ENCODE measurements at places on chromosomes 3 and 15.
A peak's percentile ranks its signal among the peaks of the same experiment; 100 is the strongest.

- no peak for DNase-seq
Measured at GRCh38 chr15:40307421-40308211, at the start of gene PLCB2. Gene PLCB2 (minus strand): TSS chr15:40307935. CDS start chr15:40307672, 263 bp downstream.

- no peak for DNase-seq
Measured at GRCh38 chr3:8518138-8518537, 16.5 kb downstream of the LMCD1 start.

DNA sequence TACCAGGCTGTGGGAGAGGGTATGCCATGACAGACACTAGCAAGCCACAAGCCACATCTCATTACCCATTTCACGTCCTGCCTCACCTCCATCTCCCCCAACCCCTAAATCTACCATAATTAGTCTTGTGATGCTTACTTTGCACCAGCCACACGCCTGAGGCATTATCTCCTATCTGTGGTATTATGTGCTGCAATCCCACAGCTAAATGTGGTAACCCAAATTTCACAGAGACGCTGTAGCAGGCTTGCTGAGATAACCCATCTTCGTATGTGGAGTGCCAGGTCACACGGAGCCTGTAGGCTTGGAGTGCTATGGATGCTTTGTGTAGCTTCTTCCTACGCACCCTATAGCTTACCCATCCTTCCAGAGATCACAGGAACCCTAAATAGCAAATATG is 256.7 kb upstream of the KCNH8 start:
- no peak for DNase-seq

- DNase-seq: no peak
Measured at GRCh38 chr3:137766041-137766875, 2.1 kb downstream of the SOX14 start.

- no peak for DNase-seq
Measured at GRCh38 chr3:195443391-195443989, 670 bp upstream of the ACAP2 start.

DNA sequence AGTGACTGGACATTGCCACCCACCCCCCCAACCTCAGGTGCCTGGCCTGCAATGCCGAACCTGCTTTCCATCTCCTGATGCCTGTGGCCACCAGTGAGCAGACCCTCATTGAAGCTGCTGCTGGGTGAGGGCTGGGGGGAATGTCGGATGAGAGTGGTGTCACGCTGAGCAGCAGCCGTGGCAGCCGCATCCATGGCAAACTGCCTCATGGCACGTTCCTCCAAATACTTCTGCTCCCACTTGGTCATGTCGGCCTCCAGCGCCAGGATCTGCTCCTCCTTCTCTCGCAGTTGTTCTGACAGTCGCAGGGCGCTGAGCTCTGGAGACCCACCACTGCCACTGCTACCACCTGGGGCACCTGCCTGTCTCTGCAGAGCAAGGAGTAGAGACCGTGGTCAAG is 14.2 kb downstream of the AMOTL2 start:
- no peak for DNase-seq

DNA sequence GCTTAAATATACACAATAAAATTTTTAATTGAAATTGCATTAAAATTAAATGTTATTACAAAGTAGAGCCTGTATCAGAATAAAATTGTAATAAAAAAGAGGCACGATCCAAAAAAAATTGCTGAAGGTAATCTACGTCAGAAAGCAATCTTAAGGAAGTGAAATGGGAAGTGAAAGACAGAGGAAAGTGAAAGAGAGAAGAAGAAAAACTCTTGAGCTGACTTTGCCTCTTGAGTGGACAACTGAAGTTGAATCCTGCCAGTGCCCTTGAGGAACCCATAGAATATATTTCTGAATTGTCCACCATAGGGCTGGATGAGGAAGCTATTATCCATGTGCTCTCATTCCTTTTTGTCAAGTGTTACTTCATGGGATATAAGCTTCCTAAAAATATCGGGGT is 285.1 kb upstream of the STAC start:
- DNase-seq: no peak

DNA sequence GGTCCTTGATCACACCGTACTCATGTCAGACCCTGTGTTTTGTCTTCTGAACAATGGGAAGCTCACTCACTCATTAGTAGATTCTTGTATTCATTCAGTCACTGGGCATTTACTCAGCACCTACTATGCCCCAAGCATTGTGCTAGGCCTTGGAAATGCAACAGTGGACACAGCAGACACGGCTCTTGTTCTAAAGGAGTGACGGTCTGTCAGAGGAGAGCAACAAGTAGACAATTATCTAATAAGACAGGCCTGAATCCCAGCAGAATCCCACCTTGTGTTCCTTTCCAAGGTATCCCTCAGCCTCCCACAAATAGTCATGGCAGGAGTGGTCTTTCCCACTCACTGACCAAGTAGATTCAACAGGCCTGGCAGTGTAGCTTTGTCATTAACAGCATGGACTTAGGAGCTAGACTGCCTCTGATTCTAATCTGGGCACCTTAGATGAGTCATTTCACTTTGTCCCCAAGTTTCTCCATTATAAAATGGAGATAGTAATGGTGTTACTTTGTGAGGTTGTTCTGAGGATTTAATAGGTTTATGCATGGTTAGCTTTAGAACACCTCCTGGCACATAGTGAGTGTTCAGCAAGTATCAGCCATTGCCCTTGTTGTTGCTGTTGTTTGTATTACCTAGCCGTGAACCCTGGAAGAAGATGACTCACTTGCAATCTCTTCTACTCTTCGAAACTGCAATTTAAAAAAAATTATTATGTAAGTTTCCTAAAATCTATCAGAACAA is 69.1 kb downstream of the SSUH2 start:
- DNase-seq: no peak

GRCh38 chr3:179432451-179432850 is 18.8 kb downstream of the GNB4 start:
- no peak for DNase-seq

DNA sequence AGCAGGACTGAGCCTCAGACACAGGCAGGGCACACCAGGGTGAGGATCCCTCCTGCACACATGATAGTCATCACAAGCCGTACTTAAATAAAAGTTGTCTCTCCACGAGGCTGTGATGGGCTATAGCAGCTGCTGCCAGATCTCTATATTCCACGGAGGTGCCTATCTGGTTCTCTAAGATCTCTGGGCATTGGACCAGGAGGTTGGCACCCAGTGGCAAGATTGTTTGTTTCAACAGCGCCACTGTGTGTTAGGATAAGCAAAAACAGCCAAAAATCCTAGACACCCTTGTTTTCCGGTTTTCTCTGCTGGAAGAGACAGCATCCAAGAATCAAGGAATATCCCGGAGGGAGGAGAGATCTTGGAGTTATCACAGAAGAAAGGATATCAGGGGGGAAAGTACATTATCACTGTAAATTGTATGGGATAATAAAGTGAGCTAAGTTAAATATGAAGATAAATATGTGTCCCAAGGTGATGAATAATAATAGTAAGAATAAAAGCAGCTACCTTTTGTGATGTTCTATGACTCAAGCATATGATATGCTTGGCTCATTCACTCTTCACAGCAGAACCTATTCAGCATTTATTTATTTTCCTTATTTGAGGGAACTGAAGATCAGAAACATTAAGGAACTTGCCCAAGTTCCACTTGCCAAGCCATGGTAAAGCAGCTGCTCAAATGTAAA is 90.6 kb upstream of the AKAP13 start:
- DNase-seq: peak; percentile 44

- DNase-seq: no peak
Measured at GRCh38 chr3:9552252-9552999, 1.2 kb downstream of the LHFPL4 start.

GRCh38 chr3:2822611-2823010 is 287.6 kb downstream of the IL5RA start:
- DNase-seq: no peak

DNA sequence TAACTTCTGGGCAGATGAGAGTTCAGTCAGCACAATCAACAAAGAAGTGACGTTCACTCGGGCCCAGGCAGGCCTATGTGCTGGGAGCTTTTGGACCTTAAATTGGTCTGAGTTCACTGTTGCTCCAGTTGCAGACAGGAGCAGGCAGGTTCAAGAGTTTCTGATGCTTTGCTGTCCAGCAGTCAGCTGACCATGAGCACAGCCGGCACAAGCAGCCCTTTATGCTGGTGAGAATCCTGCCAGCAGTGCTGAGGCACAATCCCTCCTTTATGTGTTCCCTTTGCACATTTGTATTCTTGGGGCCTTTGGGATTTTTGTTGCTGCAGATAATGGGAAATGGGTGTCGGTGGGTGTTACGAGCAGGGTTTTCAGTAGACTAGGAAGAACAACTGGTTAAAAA is 81.2 kb upstream of the GOLGA8J start:
- no peak for DNase-seq

DNA sequence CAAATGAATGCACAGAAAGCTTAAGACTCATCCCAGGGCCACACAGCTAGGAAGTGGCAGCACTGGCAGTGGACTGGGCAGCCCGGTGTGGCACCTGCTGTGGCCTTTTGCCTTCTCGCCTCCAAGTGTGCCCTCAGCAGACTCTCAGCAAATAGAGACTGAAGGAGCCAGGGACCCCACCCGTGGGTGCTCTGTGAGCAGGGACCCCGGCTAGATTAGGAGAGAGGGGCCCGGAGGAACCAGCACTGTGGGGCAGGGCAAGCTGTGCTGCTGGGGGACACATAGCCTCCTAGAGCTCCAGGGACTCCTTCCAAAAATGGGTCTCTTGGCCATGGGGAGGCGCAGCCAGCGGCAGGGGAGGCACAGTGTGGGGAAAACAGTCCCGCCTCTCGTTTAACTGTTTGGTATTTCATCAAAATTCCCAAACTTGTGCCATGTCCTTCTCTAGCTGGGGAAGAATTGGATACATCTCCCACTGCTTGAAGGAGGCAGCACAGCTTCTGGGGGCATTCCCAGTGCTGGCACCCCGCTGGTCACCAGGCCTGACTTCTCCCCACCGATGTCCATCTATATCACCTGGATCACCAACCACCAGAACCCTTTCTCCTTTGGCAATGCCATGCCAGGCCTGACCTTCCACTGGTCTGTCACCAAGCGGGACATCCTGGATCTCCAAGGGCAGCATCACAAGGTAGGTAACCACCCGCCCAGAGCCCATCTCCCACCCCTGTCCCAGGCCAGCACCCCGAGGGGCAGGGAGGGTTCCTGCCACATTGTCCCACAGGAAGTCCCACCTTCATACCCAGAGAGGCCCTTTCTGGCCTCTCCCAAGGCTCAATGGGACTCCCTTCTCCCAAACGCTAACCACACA is 12.0 kb upstream of the TXNRD3 start:
- no peak for DNase-seq

GRCh38 chr3:47871389-47871788 is 68.5 kb downstream of the DHX30 start:
- DNase-seq: no peak

GRCh38 chr15:77181305-77182074 is 110.6 kb upstream of the TSPAN3 start:
- DNase-seq: peak; percentile 49

DNA sequence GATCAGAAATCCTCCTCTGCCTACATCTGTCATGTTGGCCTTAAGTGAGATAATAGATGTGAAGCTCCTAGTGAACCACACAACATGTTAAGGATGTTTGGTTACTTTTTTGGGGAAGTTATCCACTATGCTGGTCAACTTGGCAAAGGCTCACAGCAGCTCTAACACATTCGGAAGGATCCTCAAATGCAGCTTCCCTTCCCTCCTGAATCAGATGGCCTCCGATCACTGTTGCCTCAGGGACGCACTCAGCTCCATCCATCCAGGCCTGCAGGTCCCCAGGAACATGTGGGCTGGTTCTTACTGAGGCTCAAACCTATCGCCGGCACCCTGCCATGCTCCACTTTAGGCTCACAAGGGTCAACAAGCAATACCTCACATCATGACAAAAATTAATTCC is 67.9 kb downstream of the CORO2B start:
- DNase-seq: no peak

- DNase-seq: peak; percentile 69
Measured at GRCh38 chr3:60585918-60586317, 665.3 kb downstream of the FHIT start.

DNA sequence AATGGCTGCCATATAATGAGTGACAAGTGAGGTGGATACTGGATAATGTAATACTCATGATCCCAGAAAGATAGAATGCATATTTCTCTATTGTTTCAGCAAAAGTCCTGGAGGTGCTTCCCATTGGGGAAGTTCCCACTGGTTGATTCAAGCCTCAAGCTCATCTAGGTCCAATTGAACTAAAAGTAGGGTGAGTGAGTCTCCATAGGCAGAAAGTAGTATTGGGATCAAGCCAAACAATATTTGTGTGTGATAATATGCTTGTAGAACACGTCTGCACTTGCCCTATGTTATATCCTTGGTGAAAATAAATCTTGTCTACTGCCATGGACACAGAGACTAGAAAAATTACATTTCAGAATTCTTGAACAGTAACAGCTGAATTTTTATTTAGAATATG is 14.8 kb upstream of the ZBTB20 start:
- no peak for DNase-seq

- DNase-seq: no peak
Measured at GRCh38 chr15:54580643-54581042, 602.4 kb downstream of the UNC13C start.

DNA sequence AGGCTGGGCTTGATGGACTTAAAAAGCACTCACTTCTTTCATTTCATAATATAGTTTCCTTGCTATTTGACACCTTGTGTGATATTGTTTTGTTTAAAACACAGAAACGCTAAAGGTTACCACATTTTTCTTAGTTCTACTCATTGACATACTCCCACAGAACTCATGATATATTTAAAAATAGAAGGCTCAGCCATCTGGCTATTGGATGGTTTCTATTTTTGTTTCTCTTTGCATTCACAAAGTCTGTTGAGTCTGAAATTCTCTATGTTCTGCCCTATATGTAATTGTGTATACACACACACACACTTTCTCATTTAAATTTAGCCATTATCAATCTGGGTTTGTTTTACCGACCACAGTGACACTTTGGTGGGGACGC is 128.2 kb downstream of the SOX2 start:
- peak; percentile 65 for DNase-seq

DNA sequence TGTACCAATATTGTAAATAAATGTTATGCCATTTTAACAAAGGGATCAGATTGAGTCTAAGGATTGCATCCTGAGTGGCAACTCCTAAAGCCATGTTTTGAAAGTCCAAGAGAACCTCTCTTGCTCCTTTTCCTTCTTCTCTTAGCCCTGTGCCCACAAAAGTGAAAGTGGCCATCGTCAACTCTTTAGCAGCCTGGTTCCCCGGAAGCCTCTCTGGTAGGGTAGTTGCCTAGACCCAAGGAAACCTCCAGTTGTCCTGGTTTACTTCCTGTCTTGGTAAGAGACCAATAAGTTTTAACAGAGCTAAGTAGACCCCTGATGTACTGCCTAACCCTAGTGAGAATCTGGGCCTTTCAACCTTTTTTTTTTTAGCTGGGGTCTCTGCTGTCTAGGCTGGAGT is 10.2 kb upstream of the ITPKA start:
- no peak for DNase-seq

DNA sequence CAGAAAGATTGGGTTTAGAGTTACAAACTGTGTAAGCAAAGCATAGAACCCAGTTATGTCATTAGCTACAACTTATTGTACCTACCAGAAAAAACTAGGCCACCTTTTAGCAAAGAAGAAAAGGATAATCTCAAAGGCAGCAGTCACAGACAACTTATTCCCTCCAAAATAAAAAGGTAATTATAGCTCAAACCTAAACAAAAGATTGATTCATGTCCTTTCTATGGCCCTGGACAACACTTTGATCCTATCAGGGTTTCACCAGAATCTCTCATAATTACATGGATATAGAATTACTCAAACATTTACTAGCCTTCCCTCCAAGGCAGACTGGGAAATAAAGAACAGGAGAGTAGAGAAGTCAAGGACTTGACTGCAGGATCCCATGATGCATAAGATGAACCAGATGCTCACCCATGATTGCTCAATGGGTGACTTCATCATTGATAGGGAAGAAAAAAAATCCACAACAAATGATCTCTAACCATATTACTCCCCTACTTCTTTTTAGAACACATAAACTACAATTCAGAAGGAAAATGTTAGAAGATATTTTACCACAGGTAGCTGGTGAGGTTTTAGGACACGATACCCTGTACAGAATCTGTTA is 17.4 kb downstream of the DET1 start:
- no peak for DNase-seq
